Uterus (tissue), 4 donors: ENCODE measurements at places on chromosomes 7 and 10. TPM values are rescaled to one million over a fixed set of nuclear protein-coding genes. Genes with fewer than 3 reads are reported as not detected.
A peak's percentile ranks its signal among the peaks of the same experiment; 100 is the strongest.

GRCh38 chr10:69492746-69493462, 41.6 kb downstream of the TSPAN15 start:
- DNase-seq = peak; percentile 26

DNA sequence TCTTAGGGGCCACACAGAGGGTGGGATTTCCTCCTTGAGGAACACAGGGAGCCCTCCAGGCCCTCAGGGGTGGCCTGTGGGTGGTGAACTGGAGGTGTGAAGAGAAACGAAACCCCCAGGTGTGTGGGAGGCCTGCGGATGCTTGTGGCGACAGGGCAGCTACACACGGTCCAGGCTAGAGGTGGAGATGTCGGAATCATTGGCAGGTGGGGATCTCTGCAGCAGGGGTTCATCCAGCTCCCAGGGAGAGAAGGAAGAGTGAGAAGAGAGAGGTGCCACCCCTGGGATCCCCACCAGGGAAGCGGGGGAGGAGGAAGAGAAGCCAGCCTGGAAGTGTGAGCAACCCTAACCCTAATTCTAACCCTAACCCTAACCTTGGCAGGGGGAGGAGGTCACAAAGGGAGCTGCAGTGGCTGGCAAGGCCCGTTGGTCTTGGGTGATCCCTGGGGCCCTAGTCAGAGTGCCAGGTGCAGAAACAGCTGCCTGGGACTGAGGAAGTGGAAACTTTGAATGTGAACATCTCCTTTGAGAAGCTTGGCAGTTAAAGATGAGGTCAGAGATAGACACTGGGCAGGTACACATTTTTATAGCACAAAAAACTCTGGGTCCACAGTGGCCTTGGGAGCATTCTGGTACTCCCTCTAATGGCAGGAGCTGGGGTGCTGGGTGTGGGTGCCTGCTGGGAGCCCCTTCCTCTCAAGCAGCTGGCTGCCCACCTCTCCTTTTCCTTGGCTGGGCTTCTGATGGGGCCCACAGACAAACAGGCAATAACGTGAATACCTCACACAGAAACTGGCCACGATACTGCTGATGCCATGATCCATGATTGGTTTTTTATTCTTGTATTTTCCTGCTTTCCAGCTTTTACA, 6.8 kb upstream of the AEBP1 start:
- peak; percentile 12 for DNase-seq

DNA sequence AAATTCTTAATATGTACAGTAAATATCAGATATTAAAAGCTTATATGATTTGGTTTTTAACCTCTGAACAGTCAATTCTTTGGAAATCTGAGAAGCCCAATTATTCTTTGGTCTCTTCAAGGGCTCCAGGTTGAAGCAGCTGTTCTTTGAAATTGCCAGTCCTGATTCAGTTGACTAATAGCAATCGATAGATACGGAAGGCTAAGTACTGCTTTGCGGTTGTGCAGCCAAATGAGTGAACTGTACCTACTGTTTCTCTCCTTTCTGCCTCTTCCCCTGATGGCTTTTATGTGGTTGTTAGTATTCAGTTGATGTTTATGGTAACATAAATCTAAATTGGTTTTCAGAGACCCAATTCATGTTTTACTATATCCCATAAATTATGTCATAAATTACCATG, 103.1 kb upstream of the RPA3 start:
- no peak for DNase-seq

DNA sequence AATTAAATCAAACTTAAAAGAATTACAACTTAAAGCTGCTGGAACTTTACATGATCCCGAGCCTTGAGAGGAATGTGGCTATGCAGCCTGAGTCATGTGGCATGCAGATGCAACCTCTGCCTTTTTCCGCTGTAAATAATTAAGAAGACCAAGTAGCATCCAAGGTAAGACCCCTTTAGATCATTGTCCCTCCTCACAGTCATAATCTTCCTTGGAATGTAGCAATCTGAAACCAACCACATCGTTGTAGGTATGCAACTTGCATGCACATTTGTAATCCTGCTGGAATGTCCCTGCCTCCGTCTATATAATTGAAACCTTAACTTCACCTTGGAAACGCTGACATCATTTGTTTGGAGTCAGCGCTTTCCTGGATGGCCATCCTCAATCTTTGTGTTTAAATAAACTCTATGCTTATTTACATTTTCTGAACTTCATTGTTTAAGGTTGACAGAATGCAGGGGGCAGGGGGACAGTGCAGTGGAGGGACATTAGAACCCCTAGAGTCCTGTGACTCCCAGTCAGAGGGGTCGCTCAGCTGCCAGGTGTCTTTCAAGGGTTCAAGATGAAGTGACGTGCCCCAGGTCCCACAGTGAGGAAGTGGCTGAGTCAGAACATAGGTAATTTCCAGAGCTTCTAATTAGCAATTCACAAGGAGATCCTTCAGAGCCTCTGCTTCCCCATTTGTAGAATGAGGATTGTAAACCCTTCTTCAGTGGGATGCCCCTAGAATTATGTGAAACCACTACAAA, 110.7 kb downstream of the RALA start:
- no peak for DNase-seq

The CDHR3 gene
- 5.9 TPM for total RNA-seq
